Activated CD4-positive, alpha-beta T cell treated with anti-CD3 and anti-CD28 coated beads, Interleukin-2, amount 50 U/mL, for 48 hours (primary cell): ENCODE measurements at places on chromosomes 3 and 15.

DNA sequence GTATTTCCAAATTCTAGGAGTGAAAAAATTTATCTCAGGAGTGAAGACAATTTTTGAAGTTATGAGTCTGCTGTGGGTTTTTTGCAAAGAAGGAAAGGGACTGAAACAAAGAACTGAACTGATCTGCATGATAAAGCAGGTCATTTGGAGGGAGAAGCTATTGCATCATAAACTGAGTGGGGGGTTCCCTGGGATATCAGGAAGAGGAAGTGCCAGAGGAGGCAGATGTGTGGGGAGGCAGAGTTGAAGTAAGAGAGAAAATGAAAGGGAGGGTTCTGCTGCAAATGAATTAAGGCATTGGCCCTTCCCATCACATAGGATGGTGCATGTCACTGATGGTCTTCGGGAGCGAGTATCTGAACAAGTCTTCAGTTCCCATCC is 379.2 kb downstream of the VPS13C start:
- DNase-seq: no peak

- no peak for DNase-seq
Measured at GRCh38 chr15:80590761-80591355, 104.3 kb upstream of the ABHD17C start.

DNA sequence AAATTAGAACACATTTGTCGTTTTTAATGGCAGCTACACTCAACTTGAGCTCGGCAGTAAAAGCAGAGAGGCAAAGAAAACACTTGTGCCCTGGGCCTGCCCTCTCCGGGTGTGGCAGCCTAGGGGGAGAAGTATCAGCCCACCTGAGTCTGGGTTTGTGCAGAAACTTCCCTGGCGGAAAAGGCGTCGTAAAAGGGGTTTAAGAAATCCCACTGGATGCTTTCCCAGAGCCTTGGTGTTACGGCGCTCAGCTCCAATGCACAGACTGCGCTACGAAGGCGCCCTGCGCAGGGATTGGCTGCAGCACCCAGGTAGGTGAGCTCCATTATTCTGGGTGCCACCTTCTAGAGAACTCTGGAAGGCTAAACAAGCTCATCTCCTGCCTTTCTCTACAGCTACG is 461.5 kb upstream of the NR2F2 start:
- no peak for DNase-seq

GRCh38 chr3:59469948-59470723 is 420.3 kb upstream of the CFAP20DC start:
- DNase-seq: peak; percentile 35

- no peak for DNase-seq
Measured at GRCh38 chr3:54932606-54933005, 4.7 kb upstream of the LRTM1 start.

DNA sequence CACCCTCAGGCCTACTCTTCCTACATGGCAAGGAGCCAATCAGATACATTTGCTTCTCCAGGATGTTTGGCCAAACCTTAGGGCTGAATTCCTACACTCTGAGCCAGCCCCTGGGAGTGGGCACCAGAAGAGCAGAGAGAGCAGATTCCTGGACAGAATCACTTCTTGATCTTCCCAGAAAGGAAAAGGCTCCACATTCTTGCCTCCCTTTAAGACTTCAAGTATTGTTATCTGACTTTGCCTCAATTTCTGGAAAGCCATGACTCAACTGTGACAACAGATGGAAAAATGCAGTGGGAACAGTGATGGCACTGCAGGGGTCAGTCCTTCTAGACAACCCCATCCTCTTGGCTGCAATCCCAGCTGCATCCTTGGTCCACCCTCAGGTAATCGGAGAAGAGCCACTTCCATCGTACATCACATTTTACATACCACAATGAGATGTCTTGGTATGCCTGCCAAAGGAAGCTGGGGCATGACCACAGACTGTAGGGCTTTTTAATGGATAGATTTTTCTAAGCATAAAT is 21.0 kb downstream of the SLCO2A1 start:
- DNase-seq: no peak
